ENCODE measurements at places on chromosomes 2 and 18.

- no peak for DNase-seq
Measured at GRCh38 chr2:79099140-79099686, 11.4 kb upstream of the REG1B start.

DNA sequence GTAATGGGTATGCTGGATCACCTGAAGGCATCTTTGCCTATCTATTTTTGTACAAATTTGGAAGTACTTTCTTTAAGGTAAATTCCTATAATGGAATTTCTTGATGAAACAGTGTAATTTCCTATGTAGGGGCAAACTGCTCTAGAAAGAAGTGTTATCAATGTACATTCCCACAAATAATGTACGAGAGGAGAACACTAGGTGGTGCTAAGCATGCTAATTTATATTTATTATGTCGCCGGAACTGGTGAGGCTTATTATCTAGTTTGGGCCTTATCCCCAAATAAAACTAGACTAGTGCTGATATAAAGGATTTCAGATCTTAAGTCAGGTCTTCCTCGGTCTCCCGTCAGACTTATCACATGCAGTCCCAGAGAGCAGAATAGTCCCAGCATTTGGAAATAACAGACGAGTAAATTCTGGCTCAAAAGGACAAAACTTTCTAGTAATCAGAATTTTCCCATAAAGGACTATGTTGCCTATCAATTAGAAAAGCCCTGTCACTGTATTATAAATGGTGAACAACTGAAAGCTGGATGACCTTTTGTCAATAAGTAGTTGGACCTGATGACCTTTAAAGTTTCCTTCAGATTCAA, 86.9 kb upstream of the RBBP8 start:
- DNase-seq = no peak

GRCh38 chr2:40302751-40303325, 149.1 kb downstream of the SLC8A1 start:
- DNase-seq = no peak

- no peak for DNase-seq
Measured at GRCh38 chr18:3491981-3492555, 42.1 kb downstream of the TGIF1 start.

DNA sequence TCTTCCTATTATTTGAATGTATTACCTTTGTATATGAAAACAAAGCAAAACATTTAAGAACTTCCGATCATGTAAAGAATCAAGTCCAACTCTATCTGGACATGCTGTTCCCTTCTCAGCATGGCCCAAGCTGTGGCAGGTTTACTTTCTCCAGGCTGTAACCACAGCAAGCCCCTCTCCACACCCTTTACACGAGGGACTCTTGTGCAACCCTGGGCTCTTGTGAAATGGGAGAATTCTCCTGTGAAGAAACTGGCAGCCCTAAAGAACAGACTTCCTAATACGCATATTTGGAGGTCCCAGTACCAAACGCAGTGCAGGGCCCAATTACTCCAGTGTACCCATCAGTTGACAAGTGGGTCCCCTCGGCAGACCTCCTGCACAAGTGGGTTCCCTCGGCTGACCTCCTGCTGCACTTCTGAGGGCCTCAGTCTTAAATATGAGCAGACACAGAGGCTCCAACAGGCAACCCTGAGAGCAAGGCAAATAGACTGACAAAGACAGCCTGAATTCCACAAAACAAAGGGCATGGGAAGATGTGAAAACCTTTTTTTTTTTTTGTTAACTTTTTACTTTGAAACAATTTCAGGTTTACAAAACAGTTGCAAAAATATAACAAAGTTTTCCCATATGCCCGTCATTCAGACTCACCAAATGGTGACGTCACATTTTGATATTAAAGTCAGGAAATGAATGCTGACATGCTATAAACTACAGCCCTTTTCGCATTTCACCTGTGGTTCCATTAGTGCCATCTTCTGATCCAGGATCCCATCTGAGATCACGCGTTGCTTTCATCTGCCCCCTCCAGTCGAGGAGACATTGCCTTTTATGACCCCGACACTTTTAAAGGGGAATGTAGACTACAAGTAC, 78.2 kb downstream of the FBXO15 start:
- no peak for DNase-seq

GRCh38 chr18:7020995-7021777, 96.4 kb downstream of the LAMA1 start:
- DNase-seq = no peak

GRCh38 chr2:165109915-165110314, 93.9 kb downstream of the SCN3A start:
- no peak for DNase-seq

GRCh38 chr2:143139835-143140393, 10.7 kb downstream of the ARHGAP15 start:
- no peak for DNase-seq

DNA sequence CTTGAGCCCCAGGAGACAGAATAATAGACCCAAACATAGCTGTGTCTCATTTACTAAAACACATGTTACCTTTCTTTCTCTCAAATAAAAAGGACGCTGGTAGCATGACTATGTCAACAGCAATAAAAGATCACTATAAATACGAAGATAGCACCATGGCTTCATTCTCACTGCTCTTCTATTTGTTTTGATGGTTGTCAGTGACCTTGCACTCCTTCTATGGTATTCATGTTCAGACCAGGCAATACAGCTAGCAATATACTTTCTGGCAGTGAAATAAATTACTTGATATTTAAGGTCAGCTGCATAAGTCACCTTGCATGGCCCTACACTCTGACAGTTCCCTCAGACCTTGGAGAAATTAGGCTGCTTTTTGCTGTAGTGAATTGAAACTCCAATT, 263.2 kb upstream of the CDH7 start:
- DNase-seq = no peak

GRCh38 chr2:120769787-120770120, 34.1 kb downstream of the GLI2 start:
- DNase-seq = no peak

DNA sequence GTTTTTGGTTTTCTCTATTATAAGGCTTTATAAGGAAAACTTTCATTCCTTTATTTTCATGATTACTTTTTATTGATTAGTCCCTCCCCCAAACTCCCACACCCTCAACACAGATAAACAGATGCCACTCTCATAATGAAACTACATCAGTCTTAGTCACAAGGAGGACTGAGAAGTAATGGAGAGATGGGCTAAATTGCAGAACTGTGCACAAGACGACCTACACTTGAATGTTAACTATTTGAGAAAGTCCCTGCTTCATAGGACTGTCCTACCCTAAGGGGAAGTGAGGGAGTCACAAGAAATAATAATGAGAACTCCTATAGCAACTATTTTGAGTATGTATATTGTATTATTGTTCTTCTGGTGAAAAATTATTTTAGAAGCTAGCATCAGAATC, 360.8 kb downstream of the RBM43 start:
- DNase-seq = no peak

DNA sequence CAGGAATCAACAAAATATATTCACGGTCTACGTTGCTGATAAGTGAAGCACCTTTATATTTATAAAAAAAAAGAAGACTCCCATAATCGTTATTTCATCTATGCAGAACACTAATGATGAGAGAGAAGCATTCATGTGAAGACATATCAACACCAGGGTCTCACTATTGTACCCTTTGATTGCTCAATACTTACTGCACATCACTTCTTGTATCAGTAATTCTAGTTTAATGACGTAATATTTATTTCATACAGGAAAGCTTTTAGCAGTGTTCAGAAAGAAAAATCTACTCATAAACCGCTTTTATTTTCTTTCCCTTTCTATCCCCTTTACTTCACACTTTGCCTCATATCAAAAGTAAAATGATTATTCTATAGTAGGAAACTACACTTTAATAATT, 30.7 kb downstream of the CCDC141 start:
- DNase-seq = no peak

GRCh38 chr2:236536727-236537398, 32.8 kb upstream of the ACKR3 start:
- no peak for DNase-seq

GRCh38 chr2:99338029-99338585, 918 bp downstream of the EIF5B start:
- DNase-seq = no peak

GRCh38 chr2:189049709-189050164, 75.6 kb downstream of the COL3A1 start:
- no peak for DNase-seq

DNA sequence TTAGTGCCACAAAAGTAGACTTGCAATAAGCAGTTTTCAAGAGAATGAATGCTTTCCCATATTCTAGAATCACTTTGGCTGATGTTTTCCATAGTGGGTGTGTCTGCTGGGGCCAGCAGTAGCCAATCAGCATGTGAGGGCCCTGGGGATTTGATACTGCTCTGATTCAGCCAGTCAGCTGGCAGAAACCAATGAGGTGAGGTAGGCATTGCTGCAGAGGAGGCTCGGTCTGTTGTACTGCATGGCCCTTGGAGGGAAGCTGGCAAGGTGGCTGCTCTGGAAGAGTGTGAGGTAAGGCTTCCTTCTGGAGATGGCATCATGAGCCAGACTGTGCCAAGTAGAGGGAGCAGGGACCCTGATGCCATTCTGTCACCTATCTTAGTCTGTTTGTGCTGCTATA, 22.7 kb downstream of the TMEM87B start:
- no peak for DNase-seq

DNA sequence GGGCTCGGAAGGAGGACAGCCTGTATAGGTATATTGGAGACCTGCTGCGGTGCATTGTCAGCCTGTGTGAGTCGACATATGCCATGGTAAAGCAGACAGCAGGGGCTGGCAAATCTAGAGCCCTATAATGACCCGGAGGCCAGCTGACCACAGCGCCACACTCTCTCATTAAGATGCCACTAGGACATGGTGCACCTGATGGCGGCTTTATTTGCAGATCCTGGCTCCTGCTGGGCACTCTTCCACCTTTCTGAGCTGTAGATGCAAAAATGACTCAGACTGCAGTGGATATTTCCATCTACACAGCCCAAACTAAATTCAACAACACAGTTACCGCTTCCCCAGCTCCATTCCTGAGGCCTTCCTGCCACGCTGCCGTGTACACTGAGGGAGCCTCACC, 389.9 kb downstream of the TNS1 start:
- no peak for DNase-seq

DNA sequence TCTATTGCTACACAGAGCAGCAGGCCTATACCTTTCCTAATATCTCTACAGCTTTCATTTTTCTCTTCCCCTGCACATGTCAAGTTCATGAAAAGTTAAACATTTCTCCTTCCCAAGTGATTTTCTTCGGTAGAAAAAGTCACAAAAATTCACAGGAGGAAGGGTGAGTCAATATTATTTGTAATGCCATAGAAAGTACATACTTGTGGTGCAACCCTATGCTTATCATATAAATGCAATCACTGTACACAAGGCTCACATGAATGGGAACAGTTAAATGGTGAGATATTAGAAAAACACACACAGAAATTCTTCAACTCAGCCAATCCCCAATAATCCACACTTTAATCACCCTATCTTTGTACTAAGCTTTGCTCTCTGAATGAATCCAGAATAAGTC, 651.6 kb downstream of the LRRTM4 start:
- DNase-seq = no peak

DNA sequence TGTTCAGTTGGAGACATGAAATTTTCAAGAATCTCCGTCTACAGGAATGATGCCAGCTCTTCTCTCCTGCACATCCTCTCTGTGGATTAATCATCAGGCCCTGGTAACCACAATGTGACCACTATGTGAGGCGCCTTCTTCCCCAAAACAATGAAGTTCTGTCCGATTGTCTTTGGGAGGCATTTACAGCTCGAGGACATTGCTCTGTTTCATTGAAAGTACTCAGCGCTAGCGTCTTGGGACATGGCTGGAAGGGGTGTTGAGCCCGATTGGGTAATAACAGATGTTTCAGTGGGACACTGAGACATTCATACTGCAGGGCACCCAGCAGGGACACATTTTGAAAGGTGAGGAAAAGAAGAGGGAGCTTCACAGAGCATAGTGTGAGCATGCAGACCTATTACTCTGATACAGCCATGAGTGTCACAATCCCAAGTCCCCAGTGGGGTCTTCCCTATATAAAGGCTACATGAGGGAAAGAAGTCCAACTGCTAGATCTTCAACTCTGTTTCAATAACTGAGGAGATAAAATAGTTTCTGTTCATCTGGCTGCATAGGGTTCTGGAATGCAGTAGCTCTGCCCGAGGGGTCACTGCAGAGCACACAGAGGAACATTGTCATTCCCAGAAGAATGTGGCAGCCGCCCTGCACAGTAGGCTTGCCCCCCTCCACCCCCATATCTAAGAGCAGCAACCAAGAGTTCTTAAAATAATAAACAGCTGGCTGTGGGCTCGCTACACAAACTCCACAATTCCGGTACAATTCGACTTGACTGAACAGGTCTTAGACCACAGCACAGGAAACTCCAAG, 237.3 kb downstream of the OSR1 start:
- DNase-seq = peak; percentile 58

- no peak for DNase-seq
Measured at GRCh38 chr2:191308026-191308425, 62.8 kb downstream of the MYO1B start.

DNA sequence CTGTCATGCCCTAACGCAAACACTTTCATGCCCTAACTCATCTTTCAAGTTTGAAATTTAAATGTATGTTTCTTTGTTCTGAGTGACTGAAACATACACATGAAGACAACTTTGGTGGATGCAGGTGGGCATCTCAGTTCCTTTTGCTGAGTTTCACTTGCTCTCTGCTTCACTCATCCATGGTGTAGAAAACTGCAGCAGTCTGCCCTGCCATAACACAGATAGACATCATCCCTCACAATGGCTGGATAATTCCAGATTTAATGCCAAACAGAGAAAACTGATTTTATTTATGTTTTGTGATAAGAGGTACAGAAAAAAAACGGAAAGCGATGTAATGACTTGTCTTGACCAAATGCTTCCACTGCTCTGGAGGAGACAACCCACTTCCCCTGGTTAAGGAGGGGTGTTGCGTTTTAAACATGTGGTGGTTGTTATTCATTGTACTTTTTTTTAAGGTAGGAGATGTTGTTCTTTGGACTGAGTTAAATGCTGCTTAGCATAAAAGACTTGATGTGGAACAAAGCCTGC, 70.4 kb downstream of the RHBDD1 start:
- no peak for DNase-seq

DNA sequence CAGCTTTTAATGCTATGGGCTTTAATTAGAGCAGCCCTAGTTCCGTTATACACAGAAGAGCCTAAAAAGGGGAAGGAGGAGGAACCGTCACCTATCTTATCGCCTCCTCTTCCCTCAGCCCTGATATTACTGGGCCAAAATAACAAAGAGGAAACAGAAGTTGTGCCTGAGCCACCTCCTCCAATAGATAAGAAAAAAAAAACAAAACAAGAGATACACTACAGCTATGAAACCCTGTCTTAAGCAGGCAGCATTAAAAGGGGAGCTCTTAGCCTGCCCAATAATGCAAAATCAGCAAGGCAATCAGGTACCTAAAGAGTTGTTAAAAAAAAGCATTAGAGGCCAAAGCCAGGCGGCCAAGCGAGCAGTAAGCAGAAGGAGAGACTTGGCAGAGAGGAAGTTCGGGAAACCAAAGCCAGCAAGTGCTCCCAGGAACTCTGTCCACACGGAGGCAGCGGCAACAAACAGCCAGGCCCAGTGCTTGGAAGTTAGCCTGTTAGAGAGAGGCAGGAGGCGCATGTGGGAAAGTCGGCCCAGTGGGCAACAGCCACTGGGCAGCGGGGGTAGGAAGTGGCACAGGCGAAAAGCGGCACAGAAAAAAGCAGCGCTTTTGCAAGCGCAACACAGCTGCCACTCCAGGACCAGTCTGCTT, 41.8 kb upstream of the PDK1 start:
- DNase-seq = no peak

GRCh38 chr2:8526403-8526696, 155.5 kb upstream of the ID2 start:
- DNase-seq = no peak
